ENCODE measurements at places on chromosomes 6 and 20. TPM values are rescaled to one million over a fixed set of nuclear protein-coding genes. Genes with fewer than 3 reads are reported as not detected.

Gene GTSF1L
- total RNA-seq = not detected

Gene TREML2
- total RNA-seq = not detected

Gene EYA2
- total RNA-seq = 0.32 TPM

Gene INSM1
- total RNA-seq = not detected

Gene PCSK2
- 1.2 TPM for total RNA-seq

Gene TRERF1
- 2.8 TPM for total RNA-seq

Gene POPDC3
- 45.1 TPM for total RNA-seq

Gene BCAS4
- 12.4 TPM for total RNA-seq

Gene BMP5
- 4.1 TPM for total RNA-seq

Gene NUP43
- 25.4 TPM for total RNA-seq

Gene HRH3
- not detected for total RNA-seq

Gene CENPQ
- total RNA-seq = 6.9 TPM

Gene IRF4
- total RNA-seq = 1.0 TPM

Gene SUMO4
- total RNA-seq = 0.87 TPM

Gene IP6K3
- total RNA-seq = not detected

Data from NCI-H460 (cell line).